ENCODE measurements at places on chromosomes 4 and X.

GRCh38 chrX:14948691-14949090 lies 75.5 kb downstream of the MOSPD2 start:
- no peak for DNase-seq

- DNase-seq, result no peak
Measured at GRCh38 chr4:40193016-40193571, 3.7 kb upstream of the RHOH start.

GRCh38 chr4:3615386-3616286 lies 83.4 kb upstream of the LRPAP1 start:
- no peak for DNase-seq

DNA sequence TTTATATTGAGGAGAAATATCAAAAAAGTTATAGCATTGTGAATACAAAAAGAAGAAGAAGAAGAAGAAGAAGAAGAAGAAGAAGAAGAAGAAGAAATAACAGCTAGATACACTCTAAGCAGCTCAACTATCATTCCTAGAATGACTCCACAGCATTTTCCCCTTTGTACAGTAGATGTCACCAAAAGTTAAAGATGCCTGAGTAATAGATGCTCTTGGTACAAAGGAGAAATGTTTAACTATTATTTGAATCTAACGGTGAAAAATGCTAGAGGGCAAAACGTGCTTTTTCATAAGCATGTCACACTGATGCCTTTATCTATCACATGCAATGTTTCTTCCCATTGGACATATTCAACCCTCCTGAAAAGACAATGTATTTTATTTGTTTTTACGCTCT lies 178.4 kb upstream of the GPRIN3 start:
- DNase-seq, result no peak

GRCh38 chr4:94419956-94420355 lies 31.8 kb upstream of the PDLIM5 start:
- no peak for DNase-seq

DNA sequence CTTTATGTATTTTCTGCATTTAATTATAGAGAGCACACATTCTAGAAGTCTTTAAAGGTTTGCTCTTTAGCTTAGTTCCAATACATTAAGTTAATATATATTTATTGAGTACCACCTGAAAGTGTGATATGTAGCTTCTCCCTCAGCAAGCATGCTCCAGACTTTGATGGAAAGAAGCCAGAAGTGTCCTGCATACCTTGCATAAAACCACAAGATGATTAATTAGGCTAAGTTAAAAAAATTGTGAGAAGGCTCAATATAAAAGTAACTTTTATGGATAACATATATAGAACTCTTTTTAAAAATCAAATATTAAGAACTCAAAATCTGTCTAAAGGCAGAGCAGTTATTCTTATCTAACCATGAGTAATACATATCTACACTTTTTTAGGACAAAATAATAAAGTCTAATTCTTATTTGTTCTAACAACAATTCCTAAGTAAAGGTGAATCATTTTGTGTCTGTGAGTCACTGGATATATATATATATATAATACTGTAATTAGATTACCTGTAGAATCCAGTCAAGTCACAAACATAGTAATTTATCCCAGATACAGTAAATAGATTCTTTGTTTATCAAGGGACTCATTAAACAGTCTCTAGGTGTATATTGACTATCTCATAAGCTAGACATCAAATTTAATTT lies 51.2 kb downstream of the INTS12 start:
- DNase-seq, result no peak

- DNase-seq, result no peak
Measured at GRCh38 chr4:89099034-89099433, 12.3 kb upstream of the TIGD2 start.

DNA sequence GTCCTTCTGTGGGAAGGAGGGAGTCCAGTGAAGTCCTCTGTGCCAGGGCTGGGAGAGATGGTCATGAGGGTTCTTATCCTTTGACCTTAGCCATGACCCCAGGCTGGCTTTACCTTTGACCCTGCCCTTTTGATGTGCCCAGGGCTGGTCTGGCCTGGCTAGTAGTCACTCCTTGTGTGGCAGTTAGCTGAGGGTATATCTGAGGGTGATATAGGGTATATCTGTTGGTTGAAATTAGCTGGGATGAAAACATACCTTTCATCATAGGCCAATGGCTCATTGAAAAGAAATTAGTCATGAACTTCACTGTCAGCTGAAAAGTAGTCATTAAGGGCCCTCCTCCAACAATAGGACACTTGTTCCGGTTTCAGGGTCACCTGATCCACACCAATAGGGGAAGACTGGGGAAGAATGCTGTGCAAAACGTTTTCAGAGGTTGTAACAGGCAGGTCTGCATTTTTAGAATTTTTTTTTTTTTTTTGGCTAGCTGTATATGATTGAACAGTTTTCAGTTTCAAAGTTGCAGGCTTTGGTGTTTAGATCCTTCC lies 74.6 kb upstream of the STOX2 start:
- no peak for DNase-seq

GRCh38 chr4:102807345-102807744 lies 20.0 kb downstream of the UBE2D3 start:
- no peak for DNase-seq

GRCh38 chr4:129403848-129404247 lies 307.9 kb downstream of the C4orf33 start:
- no peak for DNase-seq

GRCh38 chr4:53905941-53906377 lies 158.4 kb downstream of the CHIC2 start:
- DNase-seq, result no peak

GRCh38 chrX:45400027-45400779 lies 199.5 kb upstream of the DIPK2B start:
- DNase-seq, result no peak

DNA sequence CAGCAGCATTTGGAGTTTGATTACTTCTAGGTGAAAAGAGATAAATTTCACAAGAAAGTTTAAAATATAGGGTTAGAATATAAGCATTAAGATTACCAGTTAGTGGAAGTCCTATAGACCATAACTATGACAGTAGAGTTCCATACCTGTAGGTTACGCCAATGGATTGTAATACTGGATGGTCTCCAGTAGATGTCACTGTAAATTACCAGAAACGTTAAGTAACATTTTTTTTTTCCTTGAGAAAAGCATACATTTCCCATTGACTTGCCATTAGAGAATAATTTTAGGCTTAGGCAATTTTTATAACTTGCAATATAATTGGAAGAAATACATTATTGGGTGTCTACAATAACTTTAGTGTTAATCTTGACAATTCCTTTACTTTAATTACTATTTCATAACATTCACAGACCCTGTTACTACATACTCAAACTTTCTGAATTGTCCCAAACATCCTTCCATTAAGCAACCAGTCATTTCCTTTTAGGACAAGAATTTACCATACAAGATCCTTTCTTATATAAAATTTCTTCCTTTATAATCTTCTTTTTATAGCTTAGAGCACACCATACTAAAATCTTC lies 304.1 kb upstream of the TECRL start:
- DNase-seq, result no peak

DNA sequence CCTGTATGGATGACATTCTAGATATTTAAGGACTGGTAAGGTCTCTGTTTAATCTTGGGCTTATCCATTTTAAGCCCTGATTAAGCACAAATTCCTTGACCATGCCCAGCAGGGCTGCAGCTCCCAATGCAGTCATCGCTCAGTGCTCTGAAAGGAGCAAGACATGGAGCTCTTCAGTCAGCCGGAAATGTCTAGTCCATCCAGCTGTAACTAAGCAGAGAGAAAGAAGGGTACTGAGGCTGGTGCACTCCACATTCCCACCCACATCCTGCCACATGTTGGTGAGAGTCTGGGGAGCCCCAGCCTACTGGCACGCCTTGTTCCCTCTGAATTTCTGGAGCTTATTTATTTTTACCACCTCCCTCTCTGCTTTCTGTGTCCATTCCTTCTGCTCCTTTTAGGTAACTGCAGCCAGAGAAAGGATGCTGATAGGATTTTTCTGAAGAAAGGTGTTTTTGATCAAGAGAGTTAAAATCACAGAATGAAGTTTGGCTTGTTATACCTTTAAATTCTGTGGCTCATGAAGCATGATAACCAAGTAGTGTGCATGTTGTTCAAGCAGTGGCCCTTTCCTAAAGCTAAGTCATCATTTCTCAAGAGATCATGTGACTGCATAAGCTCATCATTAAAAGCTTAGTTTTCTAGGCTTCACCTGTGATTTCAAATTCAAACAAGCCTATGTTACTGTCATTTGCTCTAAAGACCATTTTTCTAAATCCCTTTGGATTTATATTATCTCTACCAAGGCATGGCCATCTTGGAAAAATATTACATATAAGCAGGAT lies 74.0 kb downstream of the GALNT7 start:
- no peak for DNase-seq

DNA sequence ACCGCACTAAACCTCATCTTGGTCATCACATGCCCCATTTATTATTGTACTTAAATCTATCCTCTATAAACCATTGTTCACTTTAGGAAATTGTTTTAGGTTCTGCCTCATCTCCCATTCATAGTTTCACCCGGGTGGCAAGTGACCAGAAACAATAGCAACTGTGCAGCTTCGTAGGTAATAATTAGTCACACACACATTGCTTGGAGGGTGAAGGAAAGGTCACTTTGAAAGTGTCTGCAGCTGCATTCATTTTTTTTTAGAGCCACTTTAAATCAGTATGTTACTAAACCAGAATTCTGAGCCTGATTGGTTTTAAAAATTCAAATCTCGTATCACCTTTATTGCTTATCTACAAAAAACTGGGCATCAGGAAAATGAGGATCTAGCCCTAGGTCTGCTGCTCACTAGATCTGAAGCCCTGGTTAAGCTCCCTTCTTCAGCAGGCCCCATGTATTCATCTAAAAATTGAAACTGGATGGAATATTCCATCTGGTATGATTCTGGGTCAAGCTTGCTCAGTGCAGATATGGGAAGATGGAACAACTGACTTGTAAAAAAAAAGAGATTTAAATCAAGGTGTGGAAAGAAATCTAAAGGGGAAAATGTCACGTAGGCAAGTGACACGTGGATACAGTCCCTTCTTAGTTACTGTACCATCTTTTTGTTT lies 62.4 kb downstream of the LIMCH1 start:
- DNase-seq, result no peak

- DNase-seq, result no peak
Measured at GRCh38 chrX:2423282-2423681, 77.5 kb downstream of the DHRSX start.

DNA sequence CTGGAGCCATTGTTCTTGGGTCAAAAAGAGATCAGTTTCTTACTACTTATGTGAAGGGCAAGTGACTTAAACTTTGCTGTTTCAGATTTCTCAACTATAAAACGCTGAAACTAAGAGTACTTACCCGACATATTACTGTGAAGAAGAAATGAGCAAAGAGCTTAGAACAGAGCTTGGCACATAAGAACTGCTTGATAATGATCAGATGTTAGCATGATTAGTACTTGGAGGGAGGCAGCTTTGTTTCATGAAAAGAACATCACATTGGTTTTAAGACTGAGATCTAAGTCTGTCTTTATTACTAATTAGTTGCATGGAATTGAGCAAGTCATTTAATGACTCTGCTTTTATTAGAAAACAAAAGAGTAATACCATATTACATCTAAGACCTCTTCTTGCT lies 169.1 kb downstream of the ARHGAP24 start:
- DNase-seq, result no peak

- no peak for DNase-seq
Measured at GRCh38 chrX:73867144-73867543, 304.1 kb downstream of the CHIC1 start.

DNA sequence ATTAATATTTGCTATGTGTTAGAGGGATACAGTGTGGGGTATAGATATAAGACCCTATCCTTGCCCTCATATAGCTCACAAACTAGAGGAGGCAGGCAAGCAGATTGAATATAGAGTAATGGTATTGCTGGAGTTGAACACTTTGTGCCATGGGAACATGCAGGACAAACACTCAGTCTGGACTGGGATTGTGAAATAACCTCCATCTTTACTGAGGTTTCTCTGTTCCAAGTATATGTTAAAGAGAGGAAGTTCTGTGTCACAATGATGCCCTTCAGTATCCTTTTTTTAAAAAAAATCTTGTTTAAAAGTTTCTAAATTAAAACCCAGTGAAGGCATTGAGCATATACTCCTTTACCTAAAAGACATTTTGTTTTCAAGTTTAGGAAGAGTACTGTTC lies 8.7 kb downstream of the FABP2 start:
- no peak for DNase-seq

DNA sequence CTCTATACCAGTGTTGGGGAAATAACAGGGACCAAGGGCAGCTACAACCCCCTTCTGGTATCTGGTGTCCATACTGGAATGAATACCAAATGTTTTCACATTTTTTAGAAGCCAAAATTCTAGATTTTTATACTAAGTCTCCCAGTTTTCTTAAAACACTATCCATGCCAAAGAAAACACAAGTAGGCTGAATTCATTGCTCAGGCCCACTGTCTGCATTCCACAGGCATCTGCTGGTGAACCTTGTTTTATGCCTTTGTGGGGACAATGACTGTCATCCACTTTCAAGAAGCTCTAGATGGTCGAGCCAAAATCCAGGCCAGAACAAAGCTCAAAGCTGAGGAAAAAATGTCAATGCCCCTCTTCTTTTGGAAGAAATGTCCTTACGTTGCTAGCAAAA lies 213.4 kb upstream of the RASGEF1B start:
- DNase-seq, result no peak

- no peak for DNase-seq
Measured at GRCh38 chr4:55637272-55637820, 1.2 kb upstream of the NMU start.

DNA sequence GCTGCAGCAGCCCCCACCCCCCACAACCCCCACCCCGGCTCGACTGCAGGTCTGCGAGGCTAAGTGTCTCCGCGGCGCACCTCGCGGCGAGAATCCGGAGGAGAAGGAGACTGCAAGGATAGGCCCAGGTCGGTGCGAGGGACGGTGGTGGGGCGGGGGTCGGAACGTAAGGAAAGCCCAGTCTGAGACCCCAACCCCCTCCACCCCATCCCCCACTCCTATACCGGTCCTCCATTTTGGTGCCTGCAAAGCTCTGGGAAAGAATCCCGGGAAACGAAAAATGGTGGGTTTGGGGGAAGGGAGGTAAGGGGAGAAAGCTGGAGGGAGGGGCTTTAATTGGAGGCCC lies 614 bp downstream of the BEX3 start:
- DNase-seq, result no peak

DNA sequence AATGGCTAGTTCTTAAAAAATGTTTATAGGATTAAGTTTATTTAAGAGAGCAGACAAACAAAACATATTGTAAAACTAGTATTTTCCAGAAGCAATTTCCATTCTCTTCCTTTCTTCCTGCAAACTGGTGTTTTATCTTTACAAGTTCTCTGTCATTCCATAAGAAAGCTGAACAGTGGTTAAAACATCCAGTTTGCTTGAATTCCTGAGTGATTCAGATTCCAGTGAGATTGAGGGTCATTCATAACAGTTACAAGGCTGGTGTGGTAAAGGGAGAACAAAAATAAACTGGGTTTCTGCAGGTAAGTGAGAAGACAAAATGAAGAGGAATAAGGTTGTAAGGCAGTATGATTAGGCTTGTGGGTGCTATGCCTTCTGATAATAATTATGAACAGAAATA lies 544.8 kb upstream of the DIPK2B start:
- no peak for DNase-seq

GRCh38 chr4:155207534-155208257 lies 740 bp upstream of the NPY2R start:
- DNase-seq, result no peak

GRCh38 chr4:122100508-122100907 lies 51.6 kb upstream of the BLTP1 start:
- no peak for DNase-seq
